Activated T-helper 17 cell treated with anti-CD3 and anti-CD28 coated beads, Interleukin-2, amount 50 U/mL, for 72 hours (primary cell): ENCODE measurements at places on chromosomes 3 and 15.

- no peaks in the 10 kb centered on the region for H3K4me1 ChIP-seq
- no peaks in the 10 kb centered on the region for H3K27me3 ChIP-seq
- H3K4me3 ChIP-seq, result no peak overlapping the region
- H3K36me3 ChIP-seq, result no peaks in the 10 kb centered on the region
- ATAC-seq, result no peak
These were observed 159.0 kb upstream of the WNT5A start for GRCh38 chr3:55646121-55646520.

- H3K27ac ChIP-seq, result no peak overlapping the region
- H3K27me3 ChIP-seq, result no peaks in the 10 kb centered on the region
- ATAC-seq, result no peak
- no peaks in the 10 kb centered on the region for H3K4me1 ChIP-seq
These were observed 240.6 kb upstream of the GOLIM4 start for GRCh38 chr3:168336276-168336675.

DNA sequence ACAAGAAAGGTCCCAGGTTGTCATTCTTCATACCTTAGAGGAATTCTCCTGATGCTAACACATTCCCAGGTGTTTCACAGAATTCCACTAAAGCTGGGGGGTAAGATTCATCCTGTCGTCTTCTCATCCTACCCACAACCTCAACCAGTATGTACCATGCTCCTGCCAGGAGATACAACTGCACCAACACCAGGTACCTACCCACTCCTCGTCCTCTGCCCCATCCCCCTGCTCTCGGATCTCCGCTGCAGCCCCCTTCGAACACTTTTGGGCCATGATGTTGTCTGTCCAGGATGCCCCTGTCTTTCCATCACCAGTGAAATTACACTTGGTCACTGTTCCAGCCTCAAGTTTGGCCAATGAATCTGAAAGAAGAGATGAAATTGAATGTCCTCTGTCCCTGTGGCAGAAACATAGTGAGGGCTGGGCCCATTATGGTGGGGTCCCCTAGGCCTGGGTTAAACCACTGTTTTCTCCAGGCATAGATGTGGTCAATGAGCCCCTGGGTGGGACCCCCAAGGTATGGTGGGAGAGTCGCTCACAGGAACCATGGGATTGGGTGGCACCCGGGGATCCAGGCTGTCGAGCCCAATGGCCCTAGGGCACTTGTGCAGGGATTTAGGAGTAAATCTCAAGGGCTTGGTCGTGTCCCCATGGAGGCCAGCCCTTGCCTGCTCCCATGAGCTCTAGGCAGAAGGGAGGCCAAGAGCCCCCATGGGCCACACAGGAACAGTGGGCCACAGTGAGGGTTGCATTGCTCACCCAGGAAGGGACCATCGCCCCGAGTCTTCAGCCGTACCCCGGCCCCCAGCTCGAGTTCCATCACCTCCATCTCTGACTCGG lies 9.4 kb upstream of the AP3S2 start:
- ATAC-seq, result no peak
- no peak overlapping the region for H3K4me3 ChIP-seq
- no peaks in the 10 kb centered on the region for H3K36me3 ChIP-seq
- H3K27me3 ChIP-seq, result peaks cover 3% of the 10 kb centered on the region
- no peaks in the 10 kb centered on the region for H3K4me1 ChIP-seq

GRCh38 chr15:73345658-73346057 lies 23.1 kb downstream of the HCN4 start:
- no peaks in the 10 kb centered on the region for H3K4me1 ChIP-seq
- no peak overlapping the region for H3K27ac ChIP-seq
- H3K27me3 ChIP-seq, result peaks cover 21% of the 10 kb centered on the region
- no peak overlapping the region for H3K4me3 ChIP-seq

GRCh38 chr3:63951492-63952247 lies 39.5 kb upstream of the SCAANT1 start:
- ATAC-seq, result no peak
- no peaks in the 10 kb centered on the region for H3K27me3 ChIP-seq
- H3K4me3 ChIP-seq, result peak overlapping the region; percentile 79
- peaks cover 36% of the 10 kb centered on the region for H3K4me1 ChIP-seq
- peaks cover 62% of the 10 kb centered on the region for H3K36me3 ChIP-seq

- H3K36me3 ChIP-seq, result no peaks in the 10 kb centered on the region
- H3K4me3 ChIP-seq, result no peak overlapping the region
These were observed 38.3 kb downstream of the WHAMM start for GRCh38 chr15:82847703-82848102.

DNA sequence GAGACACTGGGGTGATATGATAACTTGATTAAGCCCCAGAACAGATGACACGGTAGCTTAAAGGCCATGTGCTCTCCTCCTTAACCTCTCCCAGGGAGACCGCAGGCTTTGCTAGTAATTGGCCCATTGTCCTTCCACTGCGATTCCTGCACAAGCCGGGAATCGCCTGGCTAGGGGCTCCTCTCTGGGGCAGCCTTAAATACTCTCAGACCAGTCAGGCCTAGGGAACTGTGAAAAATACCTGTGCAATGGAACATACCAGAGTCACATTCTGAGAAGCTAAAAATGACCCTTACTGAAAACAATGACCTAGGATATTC lies 56.3 kb downstream of the CPN2 start:
- H3K36me3 ChIP-seq, result no peaks in the 10 kb centered on the region
- no peak overlapping the region for H3K4me3 ChIP-seq
- no peaks in the 10 kb centered on the region for H3K4me1 ChIP-seq
- no peak for ATAC-seq
- H3K27me3 ChIP-seq, result peaks cover 3% of the 10 kb centered on the region

DNA sequence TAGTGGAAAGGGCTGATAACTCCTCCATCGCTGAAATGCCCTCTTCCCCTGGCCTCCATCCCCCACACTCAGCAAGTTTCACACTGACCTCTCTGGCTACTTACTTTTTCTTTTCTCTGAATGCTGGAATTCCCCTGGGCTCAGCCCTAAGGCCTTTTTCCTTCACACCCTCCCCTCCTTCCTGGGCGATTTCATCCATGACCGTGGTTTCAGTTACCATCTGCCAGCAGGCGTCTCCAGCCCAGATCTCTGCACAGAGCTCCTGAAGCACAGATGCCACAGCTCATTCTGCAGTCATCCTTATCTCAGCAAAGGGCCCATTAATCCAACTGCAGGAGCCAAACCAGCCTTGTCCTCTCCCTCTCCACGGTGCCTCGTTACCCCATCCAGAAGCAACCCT lies 114.0 kb downstream of the RFTN1 start:
- peaks cover 86% of the 10 kb centered on the region for H3K36me3 ChIP-seq
- no peak for ATAC-seq
- peak overlapping the region; percentile 77 for H3K27ac ChIP-seq
- H3K27me3 ChIP-seq, result no peaks in the 10 kb centered on the region
- H3K4me3 ChIP-seq, result no peak overlapping the region
- peaks cover 33% of the 10 kb centered on the region for H3K4me1 ChIP-seq

DNA sequence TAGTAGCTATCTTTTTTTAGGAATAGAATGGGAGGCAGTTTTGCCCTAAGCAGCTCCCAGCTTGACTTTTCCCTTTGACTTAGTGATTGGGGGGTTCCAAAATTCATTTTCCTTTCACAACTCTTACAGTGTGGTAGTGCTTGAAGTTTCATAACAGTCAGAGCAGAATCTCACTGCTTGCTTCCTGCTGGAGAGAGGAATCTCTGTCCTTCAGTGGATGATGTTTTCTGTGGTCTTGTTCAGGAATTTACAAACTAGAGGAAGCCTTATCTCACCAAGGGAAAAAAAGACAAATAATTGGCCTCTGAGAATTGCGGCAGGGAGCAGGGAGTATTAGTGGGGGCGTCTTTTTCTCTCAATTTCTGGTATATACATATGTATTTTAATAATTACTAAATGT lies 326.6 kb upstream of the C2CD4B start:
- H3K36me3 ChIP-seq, result no peaks in the 10 kb centered on the region
- no peak overlapping the region for H3K27ac ChIP-seq
- H3K4me3 ChIP-seq, result no peak overlapping the region
- H3K27me3 ChIP-seq, result peaks cover 12% of the 10 kb centered on the region

DNA sequence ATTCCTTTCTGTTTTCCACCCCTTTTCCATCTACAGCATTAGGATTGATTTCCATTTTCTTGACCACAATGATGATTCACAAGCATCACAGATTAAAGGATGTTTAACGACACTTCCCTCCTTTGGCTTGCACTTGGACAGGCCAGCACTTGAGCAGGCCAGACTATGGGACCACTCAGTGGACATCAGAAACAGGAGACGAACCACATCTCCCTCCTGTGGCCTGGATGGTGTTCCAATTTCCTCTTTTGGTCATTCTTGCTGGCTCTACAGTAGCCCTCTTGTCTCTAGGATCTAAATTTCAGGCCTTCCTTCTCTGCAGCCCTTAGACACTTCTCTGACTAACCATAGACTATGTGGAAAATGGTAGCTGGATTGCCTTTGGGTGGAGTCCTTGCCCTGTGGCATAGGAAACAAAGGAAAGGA lies 78.8 kb upstream of the BOC start:
- no peak overlapping the region for H3K27ac ChIP-seq
- H3K4me3 ChIP-seq, result no peak overlapping the region
- no peaks in the 10 kb centered on the region for H3K36me3 ChIP-seq
- H3K27me3 ChIP-seq, result no peaks in the 10 kb centered on the region

GRCh38 chr3:95923496-95924210 lies 890.7 kb upstream of the EPHA6 start:
- H3K4me3 ChIP-seq, result no peak overlapping the region
- peak overlapping the region; percentile 2 for H3K27ac ChIP-seq
- peak; percentile 83 for ATAC-seq
- no peaks in the 10 kb centered on the region for H3K27me3 ChIP-seq
- H3K4me1 ChIP-seq, result no peaks in the 10 kb centered on the region
- no peaks in the 10 kb centered on the region for H3K36me3 ChIP-seq

GRCh38 chr3:128281056-128281455 lies 127.8 kb downstream of the EEFSEC start:
- no peaks in the 10 kb centered on the region for H3K27me3 ChIP-seq
- no peaks in the 10 kb centered on the region for H3K36me3 ChIP-seq
- no peak for ATAC-seq
- H3K4me1 ChIP-seq, result no peaks in the 10 kb centered on the region
- H3K27ac ChIP-seq, result peak overlapping the region; percentile 20
- H3K4me3 ChIP-seq, result no peak overlapping the region

DNA sequence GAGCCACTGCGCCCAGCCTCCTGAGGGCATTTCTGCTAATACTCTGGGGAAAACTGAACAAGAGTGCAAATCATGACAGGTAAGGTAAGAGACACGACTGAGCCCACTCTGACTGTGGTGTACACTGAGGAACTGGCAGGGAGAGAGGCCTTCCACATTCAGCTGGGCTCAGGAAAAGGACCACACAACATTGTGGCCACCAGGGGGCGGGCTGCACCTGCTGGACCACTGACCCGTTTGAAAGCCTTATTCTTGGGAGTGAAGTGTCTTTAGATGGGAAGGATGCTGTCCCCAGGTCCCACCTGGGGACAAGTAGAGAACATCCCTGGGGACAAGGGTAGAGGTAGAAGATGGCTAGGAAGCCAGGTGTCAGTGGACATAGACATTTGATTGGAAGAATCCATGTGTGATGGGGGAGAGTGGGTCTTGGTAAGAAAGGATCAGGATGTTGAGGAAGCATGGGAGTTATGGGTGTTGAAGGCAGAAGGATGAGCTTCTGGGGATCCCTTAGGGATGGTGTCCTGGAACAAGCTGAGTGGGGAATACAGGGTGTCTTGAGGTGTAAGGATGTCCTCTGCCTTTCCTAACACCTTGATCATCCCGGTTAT lies 6.2 kb upstream of the CTDSPL start:
- ATAC-seq, result peak; percentile 48
- no peak overlapping the region for H3K4me3 ChIP-seq
- H3K27me3 ChIP-seq, result no peaks in the 10 kb centered on the region

- no peak overlapping the region for H3K27ac ChIP-seq
- peak; percentile 32 for ATAC-seq
- H3K4me3 ChIP-seq, result peak overlapping the region; percentile 76
- H3K4me1 ChIP-seq, result no peaks in the 10 kb centered on the region
These were observed 547 bp downstream of the WNT7A start for GRCh38 chr3:13879102-13879945.

DNA sequence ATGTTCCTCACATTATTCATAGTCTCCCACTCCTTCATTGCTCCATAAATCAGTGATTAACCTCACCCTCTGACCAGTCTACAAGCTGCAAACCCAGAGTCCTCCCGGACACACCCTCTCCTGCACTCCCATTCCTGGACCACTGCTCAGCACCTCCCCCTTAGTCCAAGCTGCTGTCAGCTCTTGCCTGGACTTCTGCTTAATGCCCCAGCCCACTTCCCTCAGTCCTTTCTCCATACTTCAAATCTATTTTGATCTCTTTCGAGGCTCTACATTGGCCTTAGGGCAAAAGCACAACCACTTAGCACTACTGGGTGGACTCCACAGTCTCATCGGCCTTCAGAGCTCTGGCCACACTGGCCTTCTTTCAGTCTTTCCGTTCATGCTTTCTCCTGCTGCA lies 79.4 kb upstream of the FAM98B start:
- H3K27me3 ChIP-seq, result peaks cover 30% of the 10 kb centered on the region
- no peak overlapping the region for H3K27ac ChIP-seq
- no peaks in the 10 kb centered on the region for H3K4me1 ChIP-seq
- no peak for ATAC-seq
- no peaks in the 10 kb centered on the region for H3K36me3 ChIP-seq

- H3K27ac ChIP-seq, result no peak overlapping the region
- no peaks in the 10 kb centered on the region for H3K4me1 ChIP-seq
- peaks cover 4% of the 10 kb centered on the region for H3K27me3 ChIP-seq
These were observed 232.1 kb upstream of the LYSMD4 start for GRCh38 chr15:99965376-99965775.

DNA sequence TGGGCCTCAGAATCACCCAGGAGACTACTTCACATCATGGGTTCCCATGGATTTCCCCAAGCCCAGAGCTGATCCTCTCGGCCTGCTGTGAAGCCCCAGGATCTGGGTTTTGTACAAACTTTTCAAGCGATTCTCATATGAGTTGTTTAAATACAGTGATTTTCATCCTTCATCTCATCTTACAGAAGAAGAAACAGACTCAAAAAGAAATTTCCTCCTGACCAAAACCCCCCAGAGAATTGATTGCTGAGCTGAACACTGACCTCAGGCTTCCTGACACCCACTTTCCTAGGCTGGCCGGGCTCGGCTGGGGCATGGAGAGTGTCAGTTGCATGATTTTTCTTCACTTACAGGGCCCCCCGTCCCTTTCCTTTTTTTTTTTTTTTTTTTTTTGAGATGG lies 60.3 kb downstream of the BDH1 start:
- no peak overlapping the region for H3K4me3 ChIP-seq
- no peaks in the 10 kb centered on the region for H3K36me3 ChIP-seq
- no peak overlapping the region for H3K27ac ChIP-seq
- H3K27me3 ChIP-seq, result peaks cover 4% of the 10 kb centered on the region

DNA sequence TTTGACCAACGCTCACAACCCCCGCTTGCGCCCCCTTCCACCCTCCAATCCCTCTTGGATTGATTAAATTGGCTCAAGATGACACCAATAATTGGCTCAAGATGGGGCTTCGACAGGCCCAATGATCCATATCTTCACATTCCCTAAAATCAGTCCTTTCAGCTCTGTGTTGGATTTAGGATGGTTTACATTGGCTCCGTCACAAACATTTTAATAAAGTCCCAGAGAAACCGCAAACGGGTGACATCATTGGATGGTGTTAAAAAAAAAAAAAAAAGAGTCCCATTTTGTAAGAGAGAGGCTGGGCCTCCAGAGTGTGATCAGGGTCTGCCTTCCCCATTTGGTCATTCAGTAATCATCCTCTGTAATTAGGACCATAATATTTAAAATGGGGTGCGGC lies 113.4 kb upstream of the MRPS22 start:
- no peaks in the 10 kb centered on the region for H3K4me1 ChIP-seq
- H3K4me3 ChIP-seq, result no peak overlapping the region
- H3K27ac ChIP-seq, result no peak overlapping the region
- ATAC-seq, result no peak

- no peak overlapping the region for H3K4me3 ChIP-seq
- no peaks in the 10 kb centered on the region for H3K27me3 ChIP-seq
- no peak overlapping the region for H3K27ac ChIP-seq
- no peak for ATAC-seq
- peaks cover 81% of the 10 kb centered on the region for H3K36me3 ChIP-seq
These were observed 75.6 kb downstream of the VPS8 start for GRCh38 chr3:184887574-184887973.
